ENCODE measurements at places on chromosomes 5 and 9.

DNA sequence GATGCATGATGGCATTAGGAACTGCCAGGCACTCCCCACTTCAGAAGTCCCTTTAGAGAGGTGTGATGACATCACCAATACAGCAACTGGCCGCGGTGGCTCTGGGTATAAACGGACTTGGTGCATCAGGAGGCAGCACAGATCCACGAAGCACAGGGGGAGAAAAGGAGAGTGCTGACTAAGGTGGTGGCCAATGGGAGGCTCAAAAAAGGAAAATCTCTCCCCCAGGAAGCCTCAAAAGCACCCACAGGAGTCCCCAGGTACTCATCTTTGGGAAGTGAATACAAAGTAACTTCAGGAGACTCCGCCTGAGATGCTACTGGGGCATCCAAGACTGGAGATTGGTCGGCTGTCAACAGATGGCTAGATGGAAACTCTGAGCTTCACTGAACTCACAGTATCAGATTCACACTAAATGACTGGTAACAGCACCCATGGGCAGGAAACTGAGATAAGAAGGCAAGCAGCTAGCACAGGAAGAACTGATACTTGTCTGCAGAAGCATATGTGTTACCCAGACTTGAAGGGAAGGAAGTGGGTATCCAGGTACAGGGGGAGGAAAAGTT, 7.6 kb downstream of the TTC39B start:
- peak; percentile 43 for DNase-seq

DNA sequence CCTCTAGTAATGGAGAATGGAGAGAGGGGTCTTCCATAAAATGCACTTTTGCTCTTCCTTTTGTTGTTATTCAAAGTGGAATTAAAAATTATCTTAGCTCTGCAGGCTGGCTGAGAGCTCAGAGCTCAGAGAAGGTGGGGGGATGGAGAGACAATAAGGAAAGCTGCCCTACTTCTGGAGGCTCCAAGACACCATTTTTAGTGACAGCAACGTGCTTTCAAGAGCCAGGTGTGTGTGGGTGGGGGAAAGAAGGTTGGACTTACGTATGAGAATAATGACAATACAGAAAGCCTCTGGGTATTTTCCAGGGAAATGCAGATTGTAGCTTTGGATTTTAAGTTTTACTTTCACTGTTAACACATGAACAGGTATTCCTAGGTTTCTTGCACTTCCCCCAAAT, 173.9 kb downstream of the TRPM3 start:
- DNase-seq, result no peak

GRCh38 chr9:86953181-86953580, 5.9 kb upstream of the GAS1 start:
- DNase-seq, result no peak

DNA sequence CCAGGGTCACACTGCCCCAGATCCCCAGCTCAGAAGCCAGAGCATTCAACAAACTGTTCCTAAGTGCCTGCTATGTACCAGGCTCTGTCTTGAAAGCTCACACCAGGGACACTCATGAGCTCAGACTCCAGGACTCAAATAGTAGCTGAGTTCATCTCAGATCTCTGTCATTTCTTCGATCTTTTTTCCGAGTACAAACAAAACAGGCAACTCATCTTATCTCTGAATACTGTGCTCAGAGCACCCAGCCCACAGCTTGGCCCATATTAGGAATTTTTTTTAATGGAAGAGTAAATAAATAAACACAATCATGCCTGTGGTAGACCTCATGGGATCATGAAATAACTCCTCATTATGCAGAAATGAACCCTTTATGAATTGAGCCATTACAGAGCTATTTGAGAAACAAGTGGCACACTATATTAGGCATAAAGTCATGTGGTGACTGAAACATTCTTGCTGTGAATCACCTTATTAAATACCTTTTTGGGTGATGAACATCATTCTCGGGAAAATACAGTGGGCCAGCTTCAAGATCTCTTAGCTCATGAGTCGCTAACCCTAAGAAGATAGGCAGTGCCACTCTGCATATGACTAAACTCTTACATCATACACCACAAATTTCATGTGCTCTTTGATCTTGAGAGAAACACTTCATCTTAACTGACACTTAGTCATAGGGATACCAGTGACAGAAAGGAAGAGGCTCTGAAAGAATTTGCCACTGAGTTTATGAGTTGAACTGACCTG, 9.9 kb downstream of the SH3RF2 start:
- DNase-seq, result no peak

DNA sequence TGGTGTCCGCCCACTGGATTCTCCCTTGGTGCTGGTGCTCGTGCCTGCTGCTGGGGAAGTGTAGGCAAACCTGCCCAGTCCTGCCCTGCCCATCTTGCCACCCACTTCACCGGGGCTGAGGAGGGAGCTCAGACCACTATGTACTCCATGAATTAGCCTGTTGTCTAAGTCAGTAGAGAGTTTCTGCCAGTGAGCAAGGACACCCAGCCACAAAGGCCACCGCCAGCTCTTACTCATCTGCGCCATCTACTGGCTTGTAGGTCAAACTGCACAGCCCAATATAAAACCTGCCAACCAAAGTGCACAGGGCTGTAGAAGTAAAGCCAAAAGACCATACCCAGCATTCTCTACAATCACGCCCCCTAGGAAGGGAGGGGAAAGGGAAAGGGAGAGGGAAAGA, 102.3 kb downstream of the GLIS3 start:
- no peak for DNase-seq

DNA sequence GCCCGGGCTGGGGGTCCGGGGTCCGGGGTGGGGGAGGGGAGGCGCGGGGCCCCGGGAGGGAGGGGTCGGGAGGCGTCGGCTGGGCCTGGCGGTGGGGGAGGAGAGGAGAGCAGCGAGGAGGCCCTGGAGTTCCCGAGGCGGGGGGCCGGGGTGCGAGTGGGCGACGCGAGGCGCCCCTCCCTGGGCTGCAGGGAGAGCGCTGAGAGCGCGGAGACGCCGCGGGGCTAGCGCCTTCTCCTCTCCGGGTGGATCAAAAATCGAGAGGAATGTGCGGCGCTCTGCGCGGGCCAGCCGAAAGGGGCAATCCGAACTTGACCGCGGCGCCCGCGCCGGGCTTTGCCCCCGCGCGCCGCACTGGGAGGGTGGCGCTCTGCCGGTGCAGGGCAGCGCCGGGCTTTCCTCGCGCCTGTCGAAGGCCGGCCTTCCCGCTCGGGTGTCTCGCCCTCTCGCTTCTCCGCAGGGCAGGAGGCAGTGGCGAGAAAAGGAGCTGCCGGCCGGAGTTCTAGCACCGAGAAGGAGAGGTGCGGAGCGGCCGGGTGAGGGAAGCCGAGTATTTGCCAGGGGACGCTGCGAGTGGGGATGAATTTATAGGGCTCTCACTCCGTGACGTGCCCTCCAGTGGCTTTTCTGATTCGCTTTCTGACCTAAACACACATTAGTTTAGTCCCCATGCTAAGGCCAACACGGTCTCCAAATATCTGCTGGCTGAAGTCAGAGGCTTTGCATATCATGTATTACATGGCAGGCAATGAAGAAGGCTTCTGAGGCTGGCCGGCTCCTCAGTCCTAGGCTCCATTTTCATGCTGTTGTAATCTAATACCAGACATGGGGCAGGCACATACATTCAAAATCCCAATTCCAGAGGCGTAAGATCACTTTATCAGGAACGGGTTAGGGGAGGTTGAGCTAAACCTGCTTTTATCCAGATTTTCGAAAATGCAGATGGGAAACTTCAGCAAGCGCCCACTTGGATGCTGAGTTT, 503 bp upstream of the GDNF start:
- no peak for DNase-seq

Measured in stimulated activated CD4-positive, alpha-beta T cell treated with anti-CD3 and anti-CD28 coated beads, Interleukin-4, amount 100 ng/mL, for 48 hours (primary cell).